ENCODE measurements at places on chromosomes 12 and 14.

DNA sequence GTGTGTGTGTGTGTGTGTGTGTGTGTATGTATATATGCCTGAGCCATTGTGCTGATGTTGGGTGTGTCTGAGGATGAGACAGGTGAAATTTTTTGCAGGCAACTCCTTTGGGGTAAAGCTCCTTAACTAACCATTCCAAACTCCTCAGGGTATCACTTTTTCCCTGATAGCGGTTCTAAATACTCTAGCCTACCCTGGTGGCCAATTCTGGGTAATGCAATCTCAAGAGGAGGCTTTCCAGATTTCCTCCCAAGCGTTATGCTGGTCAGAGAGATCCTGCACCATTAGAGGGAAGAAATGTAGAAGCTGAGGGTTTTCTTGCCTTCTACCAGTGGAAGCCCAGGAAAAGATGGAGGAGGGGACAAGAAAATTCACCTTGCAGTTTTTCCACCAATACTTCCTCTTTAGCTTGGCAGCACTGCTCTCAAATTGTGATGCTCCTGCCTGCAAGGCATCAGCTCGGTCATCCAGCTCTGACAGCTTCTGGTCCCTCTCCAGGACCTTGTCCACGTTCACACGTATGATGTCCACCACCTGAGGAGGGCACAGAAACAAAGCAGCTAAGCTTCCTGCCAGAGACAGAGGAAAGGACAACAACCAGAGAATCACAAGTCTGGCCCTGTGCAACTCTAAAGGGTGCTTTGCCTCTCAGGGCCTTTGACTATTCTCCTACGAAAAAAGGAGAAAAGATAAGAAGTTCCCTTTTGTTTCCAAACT lies 4.9 kb downstream of the VAMP1 start:
- DNase-seq = peak; percentile 88

GRCh38 chr14:90235179-90235976 lies 21.0 kb upstream of the PSMC1 start:
- DNase-seq = peak; percentile 76

DNA sequence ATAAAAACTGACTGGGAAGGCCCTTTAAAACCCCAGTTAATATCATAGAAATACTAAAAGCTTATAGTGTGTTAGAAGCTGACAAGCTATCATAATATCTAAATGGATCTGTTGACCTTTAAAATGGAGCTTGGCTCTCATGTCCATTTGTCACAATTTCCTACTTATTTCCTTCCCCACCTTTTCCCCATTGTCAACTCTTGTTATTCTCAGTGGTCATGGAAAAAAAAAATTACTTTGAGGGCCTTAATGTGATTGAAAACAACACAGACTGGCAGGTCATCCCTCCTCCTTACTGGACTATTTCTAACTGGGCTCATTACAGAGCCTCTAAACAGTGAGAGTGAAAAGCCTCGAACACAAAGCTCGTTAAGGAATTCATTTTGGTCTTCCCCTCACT lies 13.7 kb upstream of the WNK1 start:
- no peak for DNase-seq

DNA sequence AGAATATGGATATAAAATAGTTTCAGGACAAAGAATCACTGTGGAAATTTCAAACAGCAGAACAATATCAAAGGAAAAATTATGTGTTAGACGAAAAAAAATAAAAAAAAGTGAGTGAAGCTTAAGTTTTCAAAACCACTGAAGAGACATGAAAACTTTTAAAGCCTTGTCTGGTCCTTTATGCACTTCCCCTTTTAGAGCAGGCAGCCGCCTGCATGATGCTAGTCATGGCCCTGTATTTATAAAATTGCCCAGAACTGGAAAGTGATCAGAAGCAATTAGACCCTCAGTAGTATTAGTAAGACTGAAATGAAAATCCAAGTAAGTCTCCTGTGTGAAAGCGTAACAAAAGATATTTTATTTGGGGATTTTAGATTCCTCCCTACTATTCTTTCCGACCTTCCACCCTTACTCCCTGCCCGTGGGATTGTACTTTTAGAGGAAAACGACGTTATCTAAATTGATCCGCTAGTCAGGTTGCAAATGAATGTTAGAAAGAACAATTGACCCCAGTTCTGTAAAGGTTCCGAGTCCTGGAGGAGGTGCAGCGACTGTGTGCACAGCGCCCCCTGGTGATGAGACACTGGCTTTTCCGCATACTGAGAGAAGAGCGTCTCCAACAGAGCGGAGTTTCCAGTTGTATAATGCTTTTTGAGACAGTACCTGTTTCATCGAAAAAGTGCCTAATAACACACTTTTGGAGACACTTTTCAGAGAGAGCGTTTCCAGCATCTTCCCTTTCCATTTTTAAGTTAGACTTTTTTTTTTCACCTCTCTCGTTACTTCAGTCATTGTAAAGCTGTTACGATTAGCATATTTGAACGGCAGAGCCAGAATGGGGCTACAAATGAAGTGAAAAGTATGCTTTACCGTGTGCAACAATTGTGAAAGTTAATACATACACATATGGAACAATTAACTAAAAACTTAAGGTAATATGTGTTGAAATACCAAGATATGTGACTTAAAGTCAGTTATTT lies 12.4 kb downstream of the MGST1 start:
- DNase-seq = peak; percentile 71

- DNase-seq = peak; percentile 77
These were observed 13.2 kb upstream of the TIGAR start for GRCh38 chr12:4307593-4308333.

DNA sequence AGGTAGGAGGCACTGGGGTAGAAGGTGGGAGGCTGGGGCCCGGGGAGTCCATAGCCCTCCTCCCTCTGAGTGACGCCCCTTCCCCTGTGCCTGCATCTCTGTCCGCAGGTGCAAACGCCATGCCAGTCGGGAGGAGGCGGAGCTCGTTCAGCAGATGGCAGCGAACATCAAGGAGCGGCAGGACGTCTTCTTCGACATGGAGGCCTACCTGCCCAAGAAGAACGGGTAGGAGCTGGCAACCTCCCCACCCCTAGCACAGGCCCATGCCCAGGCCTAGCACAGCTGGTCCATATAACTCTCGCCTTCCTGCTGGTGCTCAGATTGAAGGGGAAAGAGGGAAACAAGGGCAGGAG lies 35.6 kb downstream of the TMEM120B start:
- no peak for DNase-seq

- DNase-seq = no peak
These were observed 9.0 kb downstream of the PLEKHA5 start for GRCh38 chr12:19138551-19138950.

- no peak for DNase-seq
These were observed 17.8 kb upstream of the RPS6KA5 start for GRCh38 chr14:91078095-91078737.

DNA sequence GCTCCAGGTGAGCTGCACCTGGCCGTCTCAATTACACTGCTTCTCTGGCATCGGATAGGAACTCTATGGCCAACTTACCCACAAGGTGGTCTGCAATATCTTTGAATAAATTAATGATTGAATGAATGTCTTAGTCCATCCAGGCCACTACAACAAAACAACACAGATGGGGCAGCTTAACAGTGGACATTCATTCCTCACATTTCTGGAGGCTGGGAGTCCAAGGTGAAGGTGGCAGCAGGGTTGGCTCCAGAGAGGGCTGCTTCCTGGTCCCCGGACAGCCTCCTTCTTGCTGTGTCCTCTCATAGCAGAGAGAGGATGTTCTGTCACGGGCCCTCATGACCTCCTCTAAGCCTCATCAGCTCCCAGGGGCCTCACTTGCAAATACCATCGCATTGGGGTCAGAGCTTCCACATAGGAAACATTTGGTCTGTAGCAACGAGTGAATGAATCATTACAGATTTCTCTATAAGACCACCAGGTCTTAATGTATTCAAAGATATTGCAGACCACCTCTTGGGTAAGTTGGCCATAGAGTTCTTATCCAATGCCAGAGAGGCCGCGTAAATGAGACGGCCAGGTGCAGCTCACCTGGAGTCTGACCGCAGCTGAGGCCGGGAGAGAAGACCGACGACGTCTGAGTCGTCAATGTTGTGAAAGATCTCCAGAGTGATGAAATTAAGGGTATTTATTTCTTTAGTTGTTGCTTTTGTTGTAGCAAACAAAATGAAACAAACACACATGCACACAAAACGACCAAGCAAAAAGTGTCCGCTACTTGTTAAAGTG lies 182.7 kb upstream of the C14orf180 start:
- DNase-seq = peak; percentile 17

DNA sequence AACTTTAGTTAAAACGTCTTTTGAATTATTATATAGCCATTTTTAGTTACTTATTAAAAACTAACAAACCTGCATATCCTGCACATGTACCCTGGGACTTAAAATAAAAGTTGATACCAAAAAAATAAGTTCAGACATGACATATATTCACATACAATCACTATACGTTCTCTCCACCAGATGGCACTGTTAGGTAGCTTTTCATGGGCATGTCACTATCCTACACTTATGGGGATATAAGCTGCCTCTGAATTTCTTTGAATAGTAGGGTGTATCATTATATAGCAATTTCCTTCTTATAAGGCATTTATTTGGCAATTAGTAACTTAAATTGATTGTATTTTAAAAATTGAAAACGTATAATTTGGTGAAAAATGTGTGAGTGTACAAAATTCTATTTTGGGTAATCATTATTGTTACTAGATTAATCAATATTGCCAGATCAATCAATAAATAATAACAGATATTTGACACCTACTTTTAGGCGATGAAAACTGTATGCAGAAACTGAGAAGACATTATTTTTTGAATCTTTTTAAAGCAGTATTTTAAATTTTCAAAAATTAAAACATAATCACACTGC lies 31.8 kb upstream of the OR10A7 start:
- no peak for DNase-seq

- DNase-seq = no peak
These were observed 157.4 kb downstream of the PTCSC3 start for GRCh38 chr14:36019126-36019525.

- DNase-seq = no peak
These were observed 1.5 kb upstream of the KRT6A start for GRCh38 chr12:52494518-52494917.

- no peak for DNase-seq
These were observed 34.4 kb downstream of the DDX51 start for GRCh38 chr12:132109741-132110140.

DNA sequence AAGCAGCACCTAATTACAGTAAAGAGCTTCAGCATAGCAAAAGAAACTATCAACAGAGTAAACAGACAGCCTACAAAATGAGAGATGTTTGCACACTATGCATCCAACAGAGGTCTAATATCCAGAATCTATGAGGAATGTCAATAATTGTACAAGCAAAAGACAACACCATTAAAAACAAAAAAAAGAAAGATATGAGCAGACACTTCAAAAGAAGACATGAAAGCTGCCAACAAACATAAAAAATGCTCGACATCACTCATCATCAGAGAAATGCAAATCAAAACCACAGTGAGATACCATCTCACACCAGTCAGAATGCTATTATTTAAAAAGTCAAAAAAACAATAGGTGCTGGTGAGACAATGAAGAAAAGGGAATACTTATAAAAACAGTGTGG lies 273.1 kb downstream of the TMTC2 start:
- DNase-seq = no peak

GRCh38 chr14:52219488-52220084 lies 47.9 kb upstream of the PTGDR start:
- no peak for DNase-seq

All from stomach (tissue), 19 donors.